ENCODE measurements at places on chromosomes 12 and 14.

DNA sequence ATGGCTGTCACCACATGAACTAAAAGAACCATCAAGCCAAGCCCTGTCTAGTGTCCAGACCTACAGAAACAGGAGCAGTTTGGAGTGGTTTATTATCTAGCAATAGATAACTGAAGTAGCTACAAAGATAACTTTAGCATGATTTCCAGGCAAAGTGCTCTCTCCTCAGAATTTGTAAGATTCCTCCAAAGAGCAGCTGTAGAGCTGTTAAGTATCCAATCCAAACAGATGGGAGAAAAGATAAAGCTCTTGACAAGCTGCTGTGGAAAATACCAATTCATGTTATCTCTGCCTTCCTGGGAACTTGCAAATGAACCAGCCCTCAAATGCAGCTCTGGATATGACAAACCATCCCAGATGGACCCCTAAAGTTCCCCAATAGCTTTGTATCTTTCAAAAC is 78.9 kb upstream of the RESF1 start:
- DNase-seq: no peak

GRCh38 chr12:9851927-9852326 is 17.2 kb downstream of the CLEC2B start:
- DNase-seq: no peak

DNA sequence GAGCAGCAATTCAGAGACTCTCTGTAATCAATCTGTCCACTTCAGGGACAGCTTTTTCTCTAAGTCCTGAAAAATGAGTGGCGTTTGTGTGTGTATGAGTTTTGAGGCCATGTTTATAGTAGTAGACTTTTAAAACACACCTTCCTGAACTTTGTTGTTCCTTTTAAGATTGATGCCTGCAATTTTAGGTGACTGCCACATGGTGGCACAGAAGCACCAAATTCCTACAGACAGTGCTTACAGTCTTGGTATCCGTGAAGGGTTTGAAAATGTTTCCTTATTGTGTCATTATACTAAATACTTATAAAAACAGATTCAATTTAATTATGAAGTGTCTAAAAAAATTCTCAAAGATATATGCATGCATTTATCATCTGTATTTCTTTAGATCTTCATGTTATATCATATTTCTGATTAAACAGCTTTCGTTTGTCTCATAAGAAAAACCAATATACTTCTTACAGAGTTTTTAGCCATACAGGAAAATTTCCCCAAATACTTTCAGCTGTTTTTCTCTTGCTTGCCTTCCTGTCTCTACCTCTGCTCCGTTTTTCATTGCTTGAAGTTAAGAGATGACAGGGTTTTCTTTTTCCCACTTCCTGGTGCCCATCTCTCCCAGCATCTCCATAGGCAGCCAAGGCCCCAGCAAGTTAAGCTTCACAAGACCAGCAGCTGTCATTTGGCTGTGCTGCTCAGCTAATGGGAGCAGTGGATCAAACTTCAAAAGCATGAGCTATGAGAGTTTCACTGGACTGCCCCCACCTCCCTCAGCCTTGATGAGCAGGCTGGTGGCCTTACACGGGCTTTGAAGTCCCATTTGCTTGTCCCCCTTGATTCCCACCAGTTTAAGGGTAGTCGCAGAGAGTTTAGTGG is 259.6 kb downstream of the AKAP6 start:
- no peak for DNase-seq

- no peak for DNase-seq
Observed at GRCh38 chr12:61072717-61073116, 1187.5 kb upstream of the USP15 start.

GRCh38 chr12:54010053-54010971 is 1.5 kb downstream of the HOXC8 start:
- no peak for DNase-seq

- DNase-seq: no peak
Observed at GRCh38 chr14:88196116-88196890, 126.8 kb downstream of the KCNK10 start.

DNA sequence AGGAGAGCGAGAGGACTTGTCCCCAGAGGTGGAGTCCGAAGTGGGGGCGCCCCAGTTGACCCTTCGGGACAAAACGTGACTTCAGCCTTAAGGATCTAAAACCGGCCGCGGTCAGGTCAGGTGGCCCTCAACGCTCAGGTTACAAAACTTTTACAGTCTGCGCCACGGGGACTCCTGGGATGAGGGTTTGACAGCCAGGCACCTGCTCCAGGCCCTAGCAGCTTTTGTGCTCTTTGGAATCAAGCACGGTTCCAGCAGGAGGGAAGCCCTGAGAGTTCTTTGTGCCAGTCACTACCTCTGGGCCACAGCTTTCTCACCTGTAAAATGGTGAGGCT is 337 bp downstream of the ZC2HC1C start:
- DNase-seq: no peak

DNA sequence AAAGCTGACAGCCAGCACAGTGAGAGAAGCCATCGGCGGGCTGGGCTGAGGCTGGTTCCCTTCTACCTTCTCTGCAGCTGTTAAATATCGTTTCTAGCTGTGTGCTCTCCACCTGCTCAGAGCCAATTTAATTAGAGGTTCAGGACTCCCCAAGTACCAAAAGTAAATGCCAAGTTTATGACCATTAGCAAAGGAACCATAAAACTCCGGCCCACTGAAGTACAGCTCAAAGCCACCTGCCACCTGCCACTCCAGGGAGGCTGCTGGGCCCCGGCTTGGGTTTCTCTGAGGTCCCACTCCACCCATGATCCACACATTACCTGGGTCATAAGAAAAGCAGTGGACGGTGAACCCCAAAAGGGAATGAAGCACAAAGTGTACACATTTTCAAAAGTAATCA is 272.8 kb downstream of the KSR2 start:
- DNase-seq: no peak

All from stimulated activated CD4-positive, alpha-beta T cell treated with anti-CD3 and anti-CD28 coated beads, TNF-alpha, amount 100 ng/mL, for 48 hours (primary cell).